ENCODE measurements at places on chromosomes 3 and 15. TPM values are rescaled to one million over a fixed set of nuclear protein-coding genes. Genes with fewer than 3 reads are reported as not detected.

Gene CPNE4
- total RNA-seq, result not detected

Gene CDAN1
- total RNA-seq, result 19.0 TPM

Gene GOLGA6L10
- total RNA-seq, result 2.5 TPM

Gene SCN11A
- not detected for total RNA-seq

GRCh38 chr3:14345496-14346150 is 56.8 kb upstream of the SLC6A6 start:
- no peaks in the 10 kb centered on the region for H3K27me3 ChIP-seq
- no peaks in the 10 kb centered on the region for H3K4me1 ChIP-seq
- H3K36me3 ChIP-seq, result no peaks in the 10 kb centered on the region
- no peak for DNase-seq

DNA sequence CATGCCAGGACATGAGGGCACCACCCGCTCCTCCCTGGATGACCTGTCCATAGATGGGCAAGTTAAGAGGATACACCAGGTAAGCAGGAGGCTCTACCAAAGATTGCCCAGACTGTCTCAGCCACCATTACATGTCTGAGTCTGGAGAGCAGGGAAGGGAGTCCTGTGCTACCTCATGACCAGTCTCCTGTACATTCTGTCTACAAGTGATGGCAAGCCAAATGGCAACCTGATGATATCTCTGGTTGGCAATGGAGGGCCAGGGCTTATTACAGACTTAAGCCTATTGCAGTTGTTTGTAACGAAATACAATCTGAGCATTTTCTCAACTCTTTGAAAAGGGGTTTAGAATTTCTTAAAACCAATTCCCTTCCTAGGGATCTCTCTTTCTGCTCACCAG is 31.8 kb downstream of the ABHD6 start:
- peaks cover 8% of the 10 kb centered on the region for H3K36me3 ChIP-seq
- peaks cover 11% of the 10 kb centered on the region for H3K4me1 ChIP-seq
- no peak for DNase-seq
- no peak overlapping the region for H3K27ac ChIP-seq
- no peak overlapping the region for H3K4me3 ChIP-seq

- no peak overlapping the region for H3K4me3 ChIP-seq
- DNase-seq, result no peak
- H3K27me3 ChIP-seq, result no peaks in the 10 kb centered on the region
- H3K27ac ChIP-seq, result no peak overlapping the region
- no peaks in the 10 kb centered on the region for H3K36me3 ChIP-seq
Measured at GRCh38 chr15:77508541-77509243, 88.0 kb downstream of the HMG20A start.

- H3K4me3 ChIP-seq, result no peak overlapping the region
- H3K36me3 ChIP-seq, result no peaks in the 10 kb centered on the region
- H3K4me1 ChIP-seq, result no peaks in the 10 kb centered on the region
- no peaks in the 10 kb centered on the region for H3K27me3 ChIP-seq
Measured at GRCh38 chr3:72930754-72931153, 42.9 kb downstream of the GXYLT2 start.

GRCh38 chr3:52050571-52050970 is 5.8 kb downstream of the DUSP7 start:
- H3K27ac ChIP-seq, result peak overlapping the region; percentile 55
- DNase-seq, result no peak
- H3K36me3 ChIP-seq, result peaks cover 35% of the 10 kb centered on the region
- peaks cover 49% of the 10 kb centered on the region for H3K4me1 ChIP-seq
- no peaks in the 10 kb centered on the region for H3K27me3 ChIP-seq

GRCh38 chr15:86373147-86373546 is 293.5 kb downstream of the AGBL1 start:
- H3K4me1 ChIP-seq, result no peaks in the 10 kb centered on the region
- no peaks in the 10 kb centered on the region for H3K36me3 ChIP-seq
- peaks cover under 1% of the 10 kb centered on the region for H3K27me3 ChIP-seq

- H3K4me1 ChIP-seq, result peaks cover 12% of the 10 kb centered on the region
- H3K27ac ChIP-seq, result no peak overlapping the region
- peaks cover 7% of the 10 kb centered on the region for H3K36me3 ChIP-seq
- H3K27me3 ChIP-seq, result no peaks in the 10 kb centered on the region
Measured at GRCh38 chr3:178969004-178969700, 102.5 kb downstream of the ZMAT3 start.

- H3K27ac ChIP-seq, result peak overlapping the region; percentile 100
- H3K36me3 ChIP-seq, result peaks cover 29% of the 10 kb centered on the region
- peak overlapping the region; percentile 73 for H3K4me3 ChIP-seq
- no peaks in the 10 kb centered on the region for H3K27me3 ChIP-seq
- DNase-seq, result peak; percentile 41
Measured at GRCh38 chr3:71444861-71445259, 138.7 kb downstream of the FOXP1 start.

GRCh38 chr3:190124067-190124466 is 3.4 kb upstream of the P3H2 start:
- peaks cover 3% of the 10 kb centered on the region for H3K4me1 ChIP-seq
- DNase-seq, result no peak

Data from activated CD8-positive, alpha-beta T cell treated with anti-CD3 and anti-CD28 coated beads for 36 hours (primary cell).